Smooth muscle cell of bladder (primary cell): ENCODE measurements at places on chromosomes 3 and 15. TPM values are rescaled to one million over a fixed set of nuclear protein-coding genes. Genes with fewer than 3 reads are reported as not detected.

Gene SLC28A1
- not detected in 2 replicates for total RNA-seq

Gene KCNMB2
- not detected in 2 replicates for total RNA-seq

Gene ETV5
- total RNA-seq, result 16.4 and 18.5 TPM in 2 replicates

Gene HTR3E
- not detected in 2 replicates for total RNA-seq

Gene HSPBAP1
- 6.7 and 7.2 TPM in 2 replicates for total RNA-seq

Gene RYR3
- 0.09 TPM in 1 of 2 replicates, not detected in the other for total RNA-seq

Gene TMEM158
- 21.2 and 35.7 TPM in 2 replicates for total RNA-seq

Gene KLF15
- 3.1 and 3.6 TPM in 2 replicates for total RNA-seq

Gene ZNF660
- 2.1 and 2.6 TPM in 2 replicates for total RNA-seq

Gene PRR23E
- not detected in 2 replicates for total RNA-seq

Gene XYLB
- 3.1 and 4.1 TPM in 2 replicates for total RNA-seq

Gene C3orf49
- total RNA-seq, result not detected in 2 replicates

Gene GRAMD2A
- 0.14 and 0.55 TPM in 2 replicates for total RNA-seq

Gene ALDH1L1
- under 0.01 TPM in 1 of 2 replicates, not detected in the other for total RNA-seq

Gene SETMAR
- total RNA-seq, result 8.8 and 9.0 TPM in 2 replicates

Gene ISL2
- total RNA-seq, result 0.37 and 0.71 TPM in 2 replicates

Gene C3orf20
- under 0.01 and 0.09 TPM in 2 replicates for total RNA-seq

Gene PRR23C
- not detected in 2 replicates for total RNA-seq

Gene HGD
- total RNA-seq, result 0.46 and 0.71 TPM in 2 replicates

Gene FOXP1
- total RNA-seq, result 41.0 and 60.3 TPM in 2 replicates

Gene SPSB4
- total RNA-seq, result not detected in 2 replicates

Gene CD200R1L
- under 0.01 and 0.09 TPM in 2 replicates for total RNA-seq

Gene KBTBD8
- 2.4 and 3.9 TPM in 2 replicates for total RNA-seq

Gene GCSAM
- not detected in 2 replicates for total RNA-seq

Gene ZNF502
- total RNA-seq, result 3.4 and 3.7 TPM in 2 replicates

Gene GMNC
- total RNA-seq, result not detected in 2 replicates
